ENCODE measurements at places on chromosomes 3 and 15.

DNA sequence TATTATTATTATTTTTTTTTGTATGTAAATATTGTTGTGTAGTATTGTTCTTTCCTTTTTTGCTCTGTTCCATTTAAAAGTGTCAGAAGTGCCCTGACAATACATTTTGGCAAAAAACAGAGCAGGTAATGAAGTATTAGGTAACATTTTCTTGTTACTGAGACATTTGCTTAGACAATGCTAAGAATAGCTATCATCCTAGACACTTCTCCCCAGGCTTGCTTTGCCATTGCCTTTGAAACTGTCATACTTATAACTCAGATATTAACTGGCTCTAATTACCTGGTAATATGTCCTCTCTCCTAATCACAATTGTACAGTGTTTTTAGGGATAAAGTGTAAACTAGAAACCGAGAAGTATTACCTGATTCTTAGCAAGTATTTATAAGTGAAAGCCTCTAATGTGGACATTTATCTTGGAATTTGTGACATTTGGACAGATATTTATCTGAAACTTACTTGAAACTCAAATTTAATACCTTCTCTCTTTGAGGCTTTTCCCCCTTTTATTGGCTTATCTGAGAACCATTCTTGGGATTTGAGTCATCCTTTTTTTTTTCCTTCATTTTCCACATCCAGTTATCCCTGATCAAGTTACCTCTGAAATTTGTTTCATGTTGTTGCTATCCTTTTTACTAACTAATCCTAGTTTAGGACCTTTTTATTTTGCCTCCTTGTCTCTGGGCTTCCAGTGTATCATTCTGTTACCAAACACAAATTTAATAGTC, 13.1 kb downstream of the ARIH1 start:
- DNase-seq = no peak

DNA sequence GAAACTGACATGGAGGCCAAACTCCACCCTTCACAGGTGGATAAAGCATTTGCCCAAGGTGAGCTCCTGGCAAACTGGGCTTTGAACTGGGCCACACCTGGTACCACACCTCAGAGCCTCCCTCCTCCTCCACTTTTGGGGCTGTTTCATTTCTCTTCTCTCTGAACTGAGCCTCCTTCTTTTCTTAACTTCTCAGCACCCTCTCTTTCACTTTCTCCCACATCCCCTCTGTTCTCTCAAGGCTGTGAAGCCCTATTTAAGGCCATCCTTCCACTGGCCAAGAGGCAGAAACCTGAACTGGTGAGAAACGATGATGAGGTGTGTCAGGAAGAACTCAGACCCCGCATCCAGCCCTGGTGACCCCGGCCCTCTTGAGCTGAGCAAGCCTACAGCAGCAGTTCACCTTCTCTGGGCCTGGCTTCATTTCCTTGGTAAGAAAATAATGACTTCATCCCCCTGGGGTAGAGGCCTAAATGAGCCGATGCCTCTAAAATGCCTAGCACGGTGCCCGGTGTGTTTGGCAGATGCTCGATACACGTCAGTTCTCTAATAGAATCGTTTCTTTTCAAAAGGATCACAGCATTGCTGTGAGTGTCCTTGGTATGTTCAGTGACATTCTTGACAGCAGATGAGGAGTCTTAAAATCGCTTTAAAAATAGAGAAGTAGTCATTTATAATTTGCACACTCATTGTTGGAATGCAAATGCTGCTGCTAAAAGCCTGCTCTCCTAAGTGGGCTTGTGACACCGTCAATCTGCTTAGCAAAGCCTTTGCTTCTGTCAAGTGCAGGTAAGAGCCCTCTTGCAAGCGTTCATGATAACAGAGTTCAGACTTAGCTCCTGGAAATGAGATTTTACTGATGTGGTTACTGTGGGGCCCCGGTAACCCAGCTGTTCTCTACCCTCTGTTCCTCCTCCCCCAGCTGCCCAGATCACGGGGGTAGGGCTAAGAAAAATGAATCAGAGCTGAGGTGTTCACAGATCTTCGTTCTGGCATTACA, 97.7 kb upstream of the ATP2B2 start:
- DNase-seq = peak; percentile 62

DNA sequence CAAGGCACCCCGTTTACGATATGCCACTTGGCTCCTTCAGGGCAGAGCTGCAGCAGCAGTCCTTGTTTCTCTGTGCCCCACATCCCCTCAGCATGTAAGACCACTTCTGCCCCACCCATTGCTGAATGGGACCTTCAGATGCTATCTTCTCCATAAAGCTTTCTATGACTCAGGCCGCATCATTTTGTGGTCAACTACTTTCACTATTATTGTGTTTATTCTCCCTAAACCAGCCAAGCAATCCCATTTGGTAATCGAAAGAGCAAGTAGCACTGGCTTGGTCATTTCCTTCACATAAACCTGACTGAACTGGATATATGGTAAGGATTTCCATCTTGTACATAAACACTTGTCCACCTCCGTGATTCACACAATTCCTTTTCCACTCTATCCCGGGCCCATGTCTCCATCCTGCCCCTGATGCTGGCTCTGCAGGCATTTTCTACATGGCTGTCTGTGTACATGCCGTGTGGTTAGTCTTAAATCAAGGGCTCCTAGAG, 25.7 kb downstream of the LIPC start:
- peak; percentile 38 for DNase-seq

- no peak for DNase-seq
These were observed 6.2 kb upstream of the ZNF619 start for GRCh38 chr3:40470701-40471100.

Measured in stimulated activated CD4-positive, alpha-beta T cell treated with anti-CD3 and anti-CD28 coated beads, Interleukin-1b, Interleukin-23, amount 100 ng/mL, for 48 hours (primary cell).